ENCODE measurements at places on chromosomes 7 and 10.

DNA sequence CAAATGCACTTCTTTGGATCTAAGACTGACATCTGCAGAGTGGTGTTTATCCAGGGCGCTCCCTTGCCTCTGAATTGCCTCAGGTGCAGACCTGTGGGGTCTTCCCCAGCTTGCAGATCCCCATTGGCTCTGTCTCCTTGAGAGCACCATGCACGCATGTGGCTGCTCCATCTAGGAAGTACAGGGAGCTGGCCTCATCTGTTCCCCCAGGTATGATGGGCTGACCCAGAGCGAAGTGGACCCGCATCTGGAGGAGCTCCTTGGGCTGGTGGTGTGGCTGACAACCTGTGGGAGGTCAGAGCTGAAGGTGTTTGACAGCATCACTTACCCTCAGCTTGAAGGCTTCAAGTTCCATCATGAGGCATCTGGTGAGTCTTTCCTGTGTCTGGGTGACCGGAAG lies 44.5 kb downstream of the WDFY4 start:
- DNase-seq: no peak

GRCh38 chr10:130809761-130810515 lies 501.6 kb downstream of the TCERG1L start:
- no peak for DNase-seq

DNA sequence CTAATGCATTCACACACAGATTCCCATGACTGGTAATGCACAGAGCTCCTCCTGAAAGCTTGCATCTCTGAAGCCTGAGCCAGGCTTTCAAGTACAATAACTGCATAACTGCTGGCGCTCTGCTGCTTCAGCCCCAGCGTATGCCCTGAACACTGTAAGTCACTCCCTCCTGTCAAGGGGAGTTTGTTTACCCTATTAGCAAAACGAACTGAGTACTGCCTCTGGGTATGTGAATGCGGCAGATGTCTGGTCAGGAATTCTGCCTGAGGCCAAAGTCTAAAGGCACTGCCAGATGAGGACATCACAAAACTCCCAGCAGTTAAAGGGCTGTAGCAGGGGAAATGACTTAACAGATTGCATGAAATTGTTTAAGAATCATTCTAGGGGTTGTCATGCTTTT lies 97.7 kb downstream of the NRCAM start:
- DNase-seq: no peak

- no peak for DNase-seq
Observed at GRCh38 chr7:140070546-140070945, 7.8 kb upstream of the PARP12 start.

DNA sequence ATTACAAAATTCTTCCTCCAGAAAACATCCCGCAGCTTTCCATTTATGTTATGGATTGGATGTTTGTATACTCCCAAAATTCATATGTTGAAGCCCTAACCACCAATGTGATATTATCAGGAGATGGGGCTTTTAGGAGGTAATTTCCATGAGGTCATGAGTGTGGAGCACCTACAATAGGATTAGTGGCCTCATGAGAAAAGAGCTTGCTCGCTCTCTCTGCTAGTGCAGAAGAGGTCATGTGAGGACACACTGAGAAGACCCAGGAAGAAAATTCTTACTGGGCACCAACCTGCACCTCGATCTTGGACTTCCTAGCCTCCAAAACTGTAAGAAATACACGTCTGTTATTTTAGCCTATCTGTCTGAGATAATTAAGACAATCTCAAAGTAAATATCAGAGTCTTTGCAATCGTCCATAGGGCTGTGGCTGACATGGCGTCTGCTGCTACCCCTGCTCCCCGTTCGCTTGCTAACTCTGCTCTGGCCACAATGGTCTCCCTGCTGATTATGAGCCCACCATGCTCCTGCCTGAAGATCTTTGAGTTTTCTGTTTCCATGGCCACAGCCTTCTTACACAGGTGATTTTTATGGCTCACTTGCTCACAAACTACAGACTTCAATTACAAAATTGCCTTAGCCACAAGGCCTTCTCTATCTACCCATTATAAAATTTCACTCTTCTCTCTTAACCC lies 333.3 kb downstream of the CACNA2D1 start:
- DNase-seq: no peak

DNA sequence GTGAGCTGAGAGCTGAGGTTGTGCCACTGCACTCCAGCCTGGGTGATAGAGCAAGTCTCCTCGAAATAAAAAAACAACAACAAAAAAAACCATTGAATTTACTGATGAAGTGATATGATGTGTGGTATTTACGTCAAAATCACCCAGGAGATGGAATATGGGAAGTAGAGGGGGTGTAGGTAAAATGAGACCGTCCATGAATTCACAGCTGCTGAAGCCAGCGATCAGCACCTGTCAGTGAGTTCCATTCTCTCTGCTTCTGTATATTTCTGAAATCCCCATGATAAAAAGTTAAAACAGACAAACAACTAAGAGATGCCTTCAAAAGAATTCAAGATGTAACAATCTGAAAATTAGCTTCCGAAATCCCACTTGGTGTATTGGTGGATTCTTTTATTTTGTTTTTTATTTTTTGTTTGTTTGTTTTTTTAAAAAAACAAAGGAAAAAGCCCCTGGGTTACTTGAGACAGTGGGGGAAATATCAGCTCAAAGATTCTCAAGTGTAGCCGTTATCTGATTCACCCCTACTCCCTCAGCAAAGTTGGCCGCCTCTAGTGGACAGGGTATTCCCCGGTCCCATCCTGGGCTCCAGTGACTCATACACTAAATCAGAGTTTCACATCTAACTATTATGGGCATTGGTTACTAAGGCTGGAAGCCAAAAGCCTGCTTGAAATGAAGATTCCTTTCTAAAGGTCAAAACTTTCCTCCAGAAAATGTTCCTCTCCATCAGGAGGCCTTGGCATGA lies 76.4 kb downstream of the MAP3K8 start:
- no peak for DNase-seq

DNA sequence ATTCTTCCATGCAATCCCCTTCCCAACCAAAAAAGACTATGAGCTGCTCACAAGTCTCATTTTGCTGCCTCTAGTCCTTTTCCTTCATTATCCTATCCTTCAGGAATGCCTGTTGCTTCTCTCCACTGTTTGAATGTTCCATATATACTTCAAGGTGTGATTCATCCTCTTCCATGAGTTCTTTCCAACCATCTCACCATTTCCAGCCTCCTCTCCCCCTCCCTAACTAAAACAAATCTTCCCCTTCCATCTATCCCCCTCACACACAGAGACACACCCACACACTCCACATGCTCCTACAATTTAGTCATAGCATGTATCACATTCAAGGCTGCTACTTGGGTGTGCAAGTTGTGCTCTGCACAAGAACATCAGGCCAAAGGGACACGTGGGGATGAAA lies 254.3 kb downstream of the DYNC1I1 start:
- DNase-seq: no peak

DNA sequence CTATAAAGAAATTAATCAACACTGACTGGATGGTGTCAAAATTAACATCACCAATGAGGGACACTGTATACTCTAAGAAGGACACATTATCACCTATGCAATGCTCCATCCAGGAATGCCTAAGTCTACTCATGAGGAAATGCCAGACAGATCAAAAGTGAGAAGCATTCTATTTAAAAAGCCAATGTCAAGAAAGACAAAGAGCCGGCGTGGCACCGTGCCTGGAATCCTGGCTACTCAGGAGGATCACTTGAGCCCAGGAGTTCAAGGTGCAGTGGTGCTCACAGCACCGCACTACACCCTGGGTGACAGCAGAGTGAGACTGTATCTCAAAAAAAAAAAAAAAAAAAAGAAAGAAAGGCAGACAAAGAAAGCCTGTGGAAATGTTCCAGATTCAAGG lies 45.5 kb upstream of the ANAPC16 start:
- no peak for DNase-seq

DNA sequence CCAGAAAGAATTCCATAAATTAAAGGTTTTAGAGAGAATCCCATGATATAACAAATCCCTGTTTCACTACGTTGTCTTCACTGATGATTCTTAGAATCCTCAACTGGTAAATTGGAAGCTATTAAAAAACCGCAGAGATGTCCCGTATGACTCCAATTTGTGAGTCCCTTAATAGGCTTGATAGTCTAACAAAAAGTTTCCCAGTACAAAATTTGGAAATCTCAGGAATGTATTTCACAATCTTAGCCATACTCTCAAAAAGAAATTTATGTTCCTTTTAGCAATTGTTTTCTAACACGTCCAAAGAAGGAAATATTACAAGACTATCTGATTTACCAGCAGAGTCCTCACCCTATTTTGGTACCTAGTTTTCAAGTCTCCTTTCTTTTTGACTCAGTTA lies 2.5 kb downstream of the TES start:
- DNase-seq: no peak

- DNase-seq: no peak
Observed at GRCh38 chr7:37311355-37311754, 137.3 kb downstream of the ELMO1 start.

DNA sequence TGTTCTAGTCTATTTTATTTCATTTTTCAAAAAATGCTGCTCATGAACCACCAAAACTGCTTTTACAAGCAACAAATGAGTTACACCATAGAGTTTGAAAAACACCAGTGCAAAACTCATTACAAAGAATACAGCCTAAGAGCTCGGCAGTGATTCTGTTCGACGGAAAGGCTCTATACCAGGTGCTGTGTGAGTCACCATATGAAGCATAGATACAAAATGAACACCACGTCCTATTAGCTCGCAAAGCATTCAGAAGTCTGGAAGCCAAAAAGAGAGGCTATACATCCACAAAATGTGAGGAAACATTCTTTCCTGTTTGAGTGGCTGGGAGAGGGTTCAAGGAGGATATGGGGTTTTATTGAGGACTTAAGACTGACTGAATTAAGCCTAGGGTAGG lies 136.1 kb downstream of the ATE1 start:
- DNase-seq: no peak

GRCh38 chr10:122475100-122475499 lies 13.7 kb downstream of the HTRA1 start:
- DNase-seq: no peak

- DNase-seq: no peak
Observed at GRCh38 chr7:156173748-156174353, 361.6 kb upstream of the SHH start.

DNA sequence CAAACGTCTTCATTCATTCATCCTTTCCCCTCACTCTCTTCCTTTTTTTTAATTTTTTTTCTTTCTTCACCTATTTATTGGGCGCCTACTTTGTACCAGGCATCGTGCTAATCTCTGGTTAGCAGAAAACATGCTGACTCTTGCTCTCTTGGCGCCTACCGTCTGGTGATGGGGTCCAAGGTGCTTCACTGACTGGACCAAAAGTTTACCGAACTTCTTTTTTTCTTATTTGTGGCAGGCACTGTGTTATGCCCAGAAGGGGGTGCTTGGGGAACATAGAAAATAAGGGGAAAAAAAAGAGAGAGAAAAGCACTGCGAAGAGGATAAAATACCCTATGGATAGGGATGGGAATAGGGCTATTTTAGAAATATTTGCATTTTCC lies 505 bp upstream of the FAM204A start:
- DNase-seq: no peak

- no peak for DNase-seq
Observed at GRCh38 chr10:14063531-14064285, 267.0 kb downstream of the FRMD4A start.

GRCh38 chr7:29564496-29565223 lies 1.0 kb downstream of the PRR15 start:
- no peak for DNase-seq

- DNase-seq: no peak
Observed at GRCh38 chr10:107576746-107577145, 412.2 kb upstream of the SORCS1 start.

GRCh38 chr7:31466036-31466435 lies 47.9 kb upstream of the ITPRID1 start:
- no peak for DNase-seq

GRCh38 chr7:70132226-70132851 lies 534.1 kb downstream of the AUTS2 start:
- no peak for DNase-seq

DNA sequence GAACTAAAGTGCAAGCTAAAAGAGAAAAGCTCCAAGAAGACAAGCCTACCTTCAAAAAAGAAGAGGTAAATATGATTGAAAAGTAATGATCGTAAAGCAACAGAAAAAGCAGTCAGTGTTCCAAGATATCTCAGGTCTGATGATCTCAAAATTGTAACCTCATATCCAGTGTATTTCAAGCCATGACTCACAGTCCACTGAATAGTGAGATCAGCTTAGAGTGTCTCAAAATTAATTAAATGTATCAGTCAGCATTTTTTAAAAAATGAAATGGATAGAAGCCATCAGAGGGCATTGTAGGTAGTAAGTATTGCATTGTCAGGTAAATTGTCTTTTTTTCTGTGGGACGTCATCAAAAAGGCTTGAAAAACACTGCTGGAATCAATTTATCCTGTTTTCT lies 50.6 kb upstream of the AGBL3 start:
- no peak for DNase-seq

GRCh38 chr10:48247680-48248079 lies 26.8 kb downstream of the FRMPD2 start:
- no peak for DNase-seq

Measured in stimulated activated CD8-positive, alpha-beta memory T cell treated with anti-CD3 and anti-CD28 coated beads, Interleukin-7, amount 100 ng/mL, for 1 hour (primary cell).